ENCODE measurements at places on chromosomes 6 and 20.

- H3K4me1 ChIP-seq, result peaks cover 14% of the 10 kb centered on the region
- H3K36me3 ChIP-seq, result no peaks in the 10 kb centered on the region
- H3K27ac ChIP-seq, result no peak overlapping the region
- H3K27me3 ChIP-seq, result peaks cover 10% of the 10 kb centered on the region
- no peak overlapping the region for H3K4me3 ChIP-seq
Observed at GRCh38 chr20:48763216-48763914, 64.4 kb downstream of the PREX1 start.

- H3K27ac ChIP-seq, result no peak overlapping the region
- peaks cover 56% of the 10 kb centered on the region for H3K27me3 ChIP-seq
- H3K4me3 ChIP-seq, result no peak overlapping the region
Observed at GRCh38 chr20:1788044-1788443, 107.2 kb upstream of the SIRPA start.

GRCh38 chr6:79117752-79118151, 39.7 kb upstream of the PHIP start:
- no peaks in the 10 kb centered on the region for H3K4me1 ChIP-seq
- H3K27ac ChIP-seq, result no peak overlapping the region
- no peaks in the 10 kb centered on the region for H3K36me3 ChIP-seq
- H3K27me3 ChIP-seq, result no peaks in the 10 kb centered on the region

- peaks cover 68% of the 10 kb centered on the region for H3K4me1 ChIP-seq
- peaks cover 2% of the 10 kb centered on the region for H3K27me3 ChIP-seq
- H3K4me3 ChIP-seq, result peak overlapping the region; percentile 17
- peak; percentile 69 for DNase-seq
- peaks cover 28% of the 10 kb centered on the region for H3K36me3 ChIP-seq
- H3K27ac ChIP-seq, result peak overlapping the region; percentile 81
Observed at GRCh38 chr6:142373268-142374090, 71.7 kb downstream of the ADGRG6 start.

GRCh38 chr20:11585752-11586352, 331.8 kb upstream of the BTBD3 start:
- peak; percentile 1 for DNase-seq
- no peak overlapping the region for H3K4me3 ChIP-seq
- no peaks in the 10 kb centered on the region for H3K4me1 ChIP-seq
- H3K27ac ChIP-seq, result no peak overlapping the region
- H3K27me3 ChIP-seq, result peaks cover 3% of the 10 kb centered on the region

DNA sequence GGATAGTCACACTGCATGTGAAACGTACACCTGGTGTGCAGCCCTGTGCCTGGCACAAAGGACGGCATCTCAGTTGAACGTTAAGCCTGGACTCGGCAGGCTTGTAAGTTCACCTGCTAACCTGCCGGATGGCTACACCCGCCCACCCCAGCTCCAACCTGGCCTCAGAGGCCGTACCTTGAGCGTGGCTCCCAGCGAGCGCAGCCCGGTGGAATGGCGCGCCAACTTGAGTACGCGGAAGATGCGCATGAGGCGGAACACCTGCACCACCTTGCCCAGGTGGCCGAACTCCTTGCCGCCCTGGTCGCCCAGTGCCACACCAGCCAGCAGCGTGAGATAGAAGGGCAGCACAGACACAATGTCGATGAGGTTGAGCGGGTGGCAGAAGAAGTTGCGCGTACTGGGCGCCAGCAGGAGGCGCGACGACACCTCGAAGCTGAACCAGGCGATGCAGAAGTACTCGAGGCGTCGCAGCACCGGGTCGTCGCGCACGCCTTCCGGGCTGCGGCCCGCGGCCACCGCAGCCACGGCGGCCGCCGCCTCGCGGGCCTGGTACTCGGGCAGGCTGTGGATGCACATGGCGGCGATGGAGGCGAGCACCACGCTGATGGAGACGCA, 3.3 kb downstream of the KCNS1 start:
- no peaks in the 10 kb centered on the region for H3K36me3 ChIP-seq
- DNase-seq, result no peak
- no peak overlapping the region for H3K27ac ChIP-seq

DNA sequence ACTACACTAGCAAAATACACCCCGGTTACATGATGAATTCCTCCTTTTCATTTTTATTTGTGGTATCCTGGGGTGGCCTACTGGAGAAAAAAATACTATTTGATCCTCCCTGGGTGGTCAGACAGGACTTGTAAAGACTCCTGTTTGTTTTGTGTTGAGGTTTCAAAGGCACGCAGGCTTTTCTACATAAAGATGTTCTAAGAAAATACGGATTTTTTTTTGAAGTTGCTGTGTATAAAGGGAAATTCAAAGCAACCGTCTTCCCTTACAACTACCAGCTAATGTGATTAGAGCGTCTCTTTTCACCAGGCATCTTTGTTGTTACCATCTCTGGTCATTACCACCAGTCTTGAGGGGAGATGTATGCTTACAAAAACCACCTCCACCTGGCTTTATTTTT, 187.1 kb downstream of the SOX4 start:
- no peaks in the 10 kb centered on the region for H3K4me1 ChIP-seq
- no peaks in the 10 kb centered on the region for H3K27me3 ChIP-seq
- H3K36me3 ChIP-seq, result no peaks in the 10 kb centered on the region
- H3K4me3 ChIP-seq, result no peak overlapping the region
- no peak for DNase-seq

DNA sequence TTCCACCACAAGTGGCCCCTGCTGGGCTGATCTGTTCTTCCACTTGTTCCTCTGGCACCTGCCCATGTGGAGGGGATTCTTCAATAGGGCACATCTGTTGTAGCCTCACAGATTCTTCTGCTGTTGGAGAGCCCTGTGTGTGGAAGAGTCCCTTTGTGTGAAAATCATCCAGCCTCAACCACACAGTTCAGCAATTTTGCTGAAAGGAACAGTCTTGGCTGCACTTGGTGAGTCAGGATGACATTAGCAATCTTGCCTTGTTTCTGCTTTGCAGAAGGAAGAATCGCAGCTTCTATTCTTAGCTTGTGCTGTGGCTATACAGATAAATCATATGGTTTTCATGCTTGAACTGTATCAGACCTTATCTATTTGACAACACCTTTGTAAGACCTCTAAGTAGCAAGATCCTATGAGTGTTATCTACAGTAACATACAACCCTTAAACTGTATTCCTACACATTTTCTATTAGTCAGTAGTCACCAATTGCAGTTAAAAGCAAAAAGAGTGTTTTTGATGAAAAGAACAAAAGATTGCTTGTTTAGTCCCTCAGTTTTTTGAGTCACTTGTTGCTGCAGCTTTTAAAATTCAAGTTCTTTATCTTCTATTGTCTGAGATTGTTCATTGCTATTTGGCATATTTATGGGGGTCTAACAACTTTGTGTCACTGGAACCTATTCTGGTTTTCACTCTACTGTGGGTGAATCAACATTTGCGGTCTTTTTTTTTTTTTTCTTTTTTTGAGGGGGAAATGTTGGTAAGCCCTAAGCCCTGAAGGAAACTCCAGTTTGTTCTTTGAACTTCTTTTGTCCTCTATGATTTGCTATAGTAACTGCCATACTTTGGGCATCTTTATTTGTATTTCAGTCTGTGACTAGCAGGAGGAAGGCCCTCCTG, 231.6 kb downstream of the TFAP2B start:
- DNase-seq, result no peak
- H3K27ac ChIP-seq, result no peak overlapping the region
- H3K36me3 ChIP-seq, result no peaks in the 10 kb centered on the region
- H3K27me3 ChIP-seq, result peaks cover 1% of the 10 kb centered on the region

DNA sequence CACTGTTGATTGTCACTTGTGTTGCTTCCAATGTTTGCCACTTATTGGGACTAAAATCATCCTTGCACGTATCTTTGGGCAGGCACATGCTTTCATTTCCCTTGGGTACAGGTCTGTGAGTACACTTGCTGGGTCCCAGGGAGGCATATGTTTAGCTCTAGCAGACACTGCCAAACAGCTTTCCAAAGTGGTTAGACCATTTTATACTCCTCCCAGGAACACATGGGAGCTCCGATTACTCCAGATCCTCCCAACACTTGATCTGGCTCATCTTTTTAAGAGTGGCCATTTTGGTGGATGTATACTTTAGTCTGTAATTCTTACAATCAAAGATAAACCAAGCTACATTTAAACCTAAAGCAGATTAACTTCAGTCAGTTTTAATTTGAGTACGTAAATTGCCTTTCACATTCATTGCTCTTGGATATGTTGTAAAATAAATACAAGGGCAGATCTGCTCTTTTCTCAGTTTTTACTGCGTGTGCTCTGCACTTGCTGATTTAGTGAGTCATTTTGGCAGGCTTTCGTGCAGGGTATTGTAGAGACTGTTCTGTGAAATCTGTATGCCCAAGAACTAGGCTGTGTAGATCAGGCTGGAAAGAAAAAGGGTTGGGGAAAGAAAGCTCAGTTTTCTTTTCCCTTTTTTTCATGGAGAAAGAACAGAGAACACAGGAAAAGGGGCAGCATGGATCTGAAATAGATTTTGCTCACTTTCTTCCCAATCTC, 19.5 kb downstream of the SLC22A1 start:
- H3K36me3 ChIP-seq, result no peaks in the 10 kb centered on the region
- peak overlapping the region; percentile 69 for H3K27ac ChIP-seq
- H3K4me1 ChIP-seq, result peaks cover 44% of the 10 kb centered on the region
- peak overlapping the region; percentile 60 for H3K4me3 ChIP-seq

DNA sequence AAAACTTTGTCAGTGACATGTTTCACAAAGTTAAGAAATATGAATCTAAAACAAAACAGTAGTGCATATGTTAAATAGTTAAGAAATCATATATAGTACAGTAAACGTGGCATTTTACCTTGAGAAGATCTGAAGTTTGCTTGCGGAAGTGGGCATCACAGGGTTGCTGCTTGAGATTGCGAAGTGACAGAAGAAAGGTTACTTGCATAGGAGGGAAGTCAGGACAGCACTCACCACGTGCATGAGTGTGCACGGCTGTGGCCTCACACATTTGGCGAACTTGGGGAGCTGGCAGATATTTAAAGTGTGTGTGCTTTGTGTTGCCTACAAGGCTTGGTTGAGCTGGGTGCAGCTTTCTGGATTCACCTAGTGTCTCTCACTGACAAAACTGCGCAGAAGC, 431.5 kb upstream of the ARID1B start:
- H3K4me3 ChIP-seq, result no peak overlapping the region
- no peaks in the 10 kb centered on the region for H3K27me3 ChIP-seq
- no peak for DNase-seq
- H3K36me3 ChIP-seq, result no peaks in the 10 kb centered on the region
- H3K4me1 ChIP-seq, result no peaks in the 10 kb centered on the region

- no peak for DNase-seq
- peaks cover 48% of the 10 kb centered on the region for H3K4me1 ChIP-seq
- H3K27me3 ChIP-seq, result no peaks in the 10 kb centered on the region
Observed at GRCh38 chr6:105746509-105746908, 339.6 kb upstream of the PRDM1 start.

GRCh38 chr20:2086177-2086979, 15.2 kb upstream of the STK35 start:
- H3K27me3 ChIP-seq, result peaks cover 40% of the 10 kb centered on the region
- H3K27ac ChIP-seq, result no peak overlapping the region
- H3K36me3 ChIP-seq, result no peaks in the 10 kb centered on the region
- DNase-seq, result no peak
- H3K4me3 ChIP-seq, result no peak overlapping the region
- no peaks in the 10 kb centered on the region for H3K4me1 ChIP-seq

- H3K27ac ChIP-seq, result no peak overlapping the region
- no peak for DNase-seq
- no peak overlapping the region for H3K4me3 ChIP-seq
- no peaks in the 10 kb centered on the region for H3K36me3 ChIP-seq
- peaks cover 5% of the 10 kb centered on the region for H3K27me3 ChIP-seq
Observed at GRCh38 chr6:6564154-6564553, 24.4 kb upstream of the LY86 start.

- H3K4me1 ChIP-seq, result peaks cover 30% of the 10 kb centered on the region
- DNase-seq, result no peak
- H3K4me3 ChIP-seq, result peak overlapping the region; percentile 86
- H3K27ac ChIP-seq, result peak overlapping the region; percentile 91
Observed at GRCh38 chr20:6007094-6007528, 46.7 kb downstream of the LRRN4 start.

DNA sequence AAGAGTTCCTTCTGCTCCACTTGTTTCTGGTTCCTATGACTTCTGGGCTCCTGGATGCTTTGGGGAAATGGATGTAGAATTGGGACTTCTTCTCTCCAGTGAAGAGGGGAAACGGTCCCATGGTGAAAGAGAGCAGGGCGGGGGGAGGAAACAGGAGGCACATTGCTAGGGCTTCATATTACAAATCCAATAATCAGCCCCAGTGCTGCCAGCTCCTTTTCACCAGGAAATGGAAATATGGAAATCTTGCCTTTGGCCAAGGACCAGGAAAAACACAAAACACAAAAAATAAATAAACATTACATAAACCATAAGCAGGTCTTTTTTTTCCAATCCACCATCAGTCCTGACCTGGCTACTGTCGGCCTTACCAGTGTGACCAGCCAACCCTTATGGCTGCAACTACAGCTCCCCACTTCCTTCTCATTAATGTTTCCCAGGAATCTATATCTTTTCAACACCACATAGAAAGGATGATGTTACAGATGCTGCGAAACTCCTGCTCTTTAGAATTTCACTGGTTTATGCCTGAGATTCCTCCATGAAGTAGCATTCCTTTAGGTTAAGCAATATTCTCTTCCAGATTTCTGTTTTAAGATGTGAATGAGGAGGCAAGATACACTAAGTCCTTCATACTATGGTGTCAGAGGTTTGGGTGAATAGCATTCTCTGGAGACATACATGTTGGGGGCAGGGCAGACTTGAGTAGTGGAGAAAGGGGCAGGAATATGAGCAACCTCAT, 2.0 kb downstream of the PI3 start:
- no peak overlapping the region for H3K27ac ChIP-seq
- peaks cover 14% of the 10 kb centered on the region for H3K27me3 ChIP-seq
- H3K36me3 ChIP-seq, result no peaks in the 10 kb centered on the region
- no peak for DNase-seq
- no peak overlapping the region for H3K4me3 ChIP-seq

DNA sequence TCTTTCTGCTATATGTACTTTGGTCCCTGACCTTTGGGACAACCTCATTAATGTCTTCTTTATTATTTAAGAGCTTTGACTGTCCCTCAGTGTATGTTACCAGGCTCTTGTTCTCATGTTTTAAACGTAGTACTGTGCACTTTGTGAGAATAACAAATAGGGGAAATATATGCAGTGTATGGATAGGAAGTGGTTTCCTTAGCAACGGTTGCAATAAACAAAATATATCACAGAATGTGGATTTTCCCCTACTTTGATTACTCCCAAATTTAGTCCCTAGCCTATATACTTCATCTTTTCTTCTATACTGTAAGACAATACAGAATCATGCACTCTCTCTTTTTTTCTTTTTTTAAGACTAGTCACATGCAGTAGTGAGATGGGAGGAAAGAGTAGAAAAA, 123.8 kb upstream of the AKIRIN2 start:
- no peak overlapping the region for H3K27ac ChIP-seq
- no peak for DNase-seq
- H3K36me3 ChIP-seq, result no peaks in the 10 kb centered on the region
- H3K4me3 ChIP-seq, result no peak overlapping the region
